Stimulated activated naive B cell treated with anti-CD40 and anti-IgM and Interleukin-4, amounts not matched to agents 10 μg/mL and 1 μg/mL and 100 μg/mL, for 72 hours (primary cell): ENCODE measurements at places on chromosomes 7 and 10.

DNA sequence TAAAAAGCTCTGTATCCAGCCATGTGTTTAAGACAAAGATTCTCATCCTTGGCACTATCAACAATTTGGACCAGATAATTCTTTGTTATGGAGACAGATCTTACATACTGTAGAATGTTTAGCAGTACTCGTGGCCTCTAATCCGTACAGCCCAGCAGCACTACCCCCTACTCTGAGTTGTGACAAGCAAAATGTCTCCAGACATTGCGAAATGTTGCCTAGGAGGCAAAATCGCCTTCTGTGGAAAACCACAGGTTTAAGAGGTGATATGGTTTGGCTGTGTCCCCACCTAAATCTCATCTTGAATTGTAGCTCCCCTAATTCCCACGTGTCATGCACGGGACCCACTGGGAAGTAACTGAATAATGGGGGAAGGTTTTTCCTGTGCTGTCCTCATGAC lies 186.7 kb downstream of the CHCHD3 start:
- no peak for DNase-seq

DNA sequence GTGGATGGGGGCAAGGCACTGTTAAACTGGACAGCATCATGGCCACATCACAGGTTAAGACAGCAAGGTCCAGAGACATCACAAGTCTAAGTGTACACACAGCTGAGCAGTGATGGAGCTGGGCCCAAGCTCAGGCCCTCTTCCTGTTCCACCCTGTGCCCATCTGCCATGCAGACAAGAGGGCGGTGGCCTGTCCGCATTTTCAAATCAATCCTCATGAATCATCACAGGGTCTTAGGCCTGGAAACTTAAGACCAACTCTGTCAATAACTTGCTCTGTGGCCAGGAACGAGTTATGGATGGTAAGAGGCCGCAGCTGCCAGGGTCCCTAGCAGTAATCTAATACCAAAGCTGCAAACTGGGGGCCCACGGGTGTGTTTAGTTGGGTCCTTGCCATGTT lies 3.2 kb downstream of the C10orf105 start:
- DNase-seq, result no peak

DNA sequence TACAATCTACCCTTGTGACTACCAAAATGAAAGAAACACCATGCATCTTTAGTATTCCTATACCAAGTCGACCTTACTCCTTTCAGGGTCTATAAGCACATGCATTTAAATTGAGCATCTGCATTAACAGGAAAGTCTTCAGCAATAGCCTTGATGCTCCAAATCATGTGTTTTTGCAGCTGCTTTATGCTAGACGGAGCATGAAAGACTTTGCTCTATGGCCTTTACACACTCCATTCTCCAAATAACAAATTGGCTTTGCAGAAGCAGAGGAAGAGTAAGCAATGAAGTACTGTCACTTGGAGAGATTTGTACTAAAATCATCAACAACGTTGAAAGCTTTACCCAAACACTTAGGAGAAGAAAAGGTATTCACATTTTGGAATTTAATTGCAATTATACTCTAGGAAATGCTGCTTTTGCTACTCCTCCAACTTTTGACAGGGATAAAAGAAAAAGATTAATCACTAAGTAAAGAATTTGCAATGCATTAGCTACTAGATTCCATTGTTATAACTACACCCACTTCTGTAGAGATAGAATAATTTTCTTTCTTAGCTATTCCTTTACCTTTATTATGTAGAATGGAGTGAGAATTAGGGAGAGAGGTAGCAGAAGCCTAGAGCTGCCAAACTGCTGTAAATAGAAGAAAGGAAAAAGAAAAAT lies 131.8 kb downstream of the SEMA3E start:
- DNase-seq, result no peak

DNA sequence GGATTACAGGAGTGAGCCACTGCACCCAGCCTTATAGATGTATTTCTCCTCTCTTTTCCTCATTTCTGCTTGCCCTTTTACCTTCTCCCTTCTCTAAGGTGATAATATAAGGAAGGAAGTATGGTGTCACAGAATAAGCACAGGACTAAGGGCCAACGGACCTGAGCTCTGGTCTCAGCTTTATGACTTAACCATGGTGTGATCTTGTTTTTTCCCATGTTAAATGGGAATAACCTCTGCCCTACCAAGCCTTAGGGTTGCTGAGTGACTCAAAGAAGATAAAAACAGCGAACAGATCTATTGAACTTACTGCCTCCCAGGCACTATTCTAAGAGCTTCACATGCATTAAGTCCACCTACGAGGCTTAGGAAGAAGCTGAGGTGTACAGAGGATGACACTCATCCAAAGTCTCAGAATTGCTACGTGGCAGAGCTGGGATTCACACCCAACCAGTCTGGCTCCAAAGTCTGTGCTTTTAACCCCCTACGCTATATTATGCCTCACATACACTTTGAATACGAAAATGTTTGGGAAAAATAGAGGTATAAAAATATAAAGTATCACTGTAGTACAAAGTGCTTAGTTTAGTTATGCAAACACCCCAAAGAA lies 5.6 kb downstream of the UROS start:
- DNase-seq, result no peak

- no peak for DNase-seq
Observed at GRCh38 chr7:108659867-108660266, 90.2 kb downstream of the DNAJB9 start.

DNA sequence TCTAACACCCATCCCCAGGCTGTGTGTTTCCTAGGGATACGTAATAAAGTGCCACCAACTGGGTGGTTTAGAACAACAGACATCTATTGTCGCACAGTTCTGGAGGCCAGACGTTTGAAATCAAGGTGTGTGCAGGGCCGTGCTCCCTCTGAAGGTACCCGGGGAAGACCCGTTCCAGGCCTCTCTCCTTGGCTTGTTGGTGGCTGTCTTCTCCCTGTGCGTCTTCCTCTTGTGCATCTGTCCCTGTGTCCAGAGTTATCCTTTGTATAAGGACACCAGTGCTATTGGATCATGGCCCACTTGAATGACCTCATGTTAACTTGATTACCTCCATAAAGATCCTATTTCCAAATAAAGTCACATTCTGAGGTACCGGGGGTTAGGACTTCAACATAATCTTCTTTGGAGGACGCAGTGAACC lies 15.6 kb downstream of the GRK5 start:
- no peak for DNase-seq

DNA sequence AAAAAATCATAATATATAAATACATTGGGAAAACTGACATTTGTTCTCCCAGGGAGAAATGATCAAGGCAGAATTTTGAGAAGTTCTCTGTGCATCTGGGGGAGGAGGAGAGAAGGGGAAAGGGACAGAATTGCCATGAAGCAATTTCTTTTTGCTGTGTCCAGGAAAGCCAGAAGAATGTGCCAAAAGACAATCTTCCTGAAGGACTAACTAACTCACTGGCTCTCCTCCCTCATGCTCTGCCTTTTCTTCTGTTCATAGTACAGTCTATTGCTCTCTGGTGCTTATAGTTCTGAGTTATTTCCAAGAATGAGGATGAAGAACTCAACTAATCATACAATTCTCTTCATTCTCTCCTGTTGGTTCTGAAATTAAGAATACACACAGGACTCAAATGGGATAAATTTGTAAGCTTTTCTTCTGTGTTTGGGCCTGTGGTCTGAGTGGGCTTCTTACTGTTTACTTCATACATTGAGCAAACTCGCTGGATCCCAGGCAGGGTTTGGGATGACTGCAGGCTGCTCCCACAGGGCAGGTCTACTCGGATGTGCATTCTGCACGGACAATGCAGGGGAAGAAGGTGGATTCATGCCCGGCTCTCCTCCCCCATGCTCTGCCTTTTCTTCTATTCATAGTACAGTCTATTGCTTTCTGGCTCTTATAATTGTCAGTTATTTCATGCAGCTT lies 22.2 kb upstream of the FAM171A1 start:
- no peak for DNase-seq

DNA sequence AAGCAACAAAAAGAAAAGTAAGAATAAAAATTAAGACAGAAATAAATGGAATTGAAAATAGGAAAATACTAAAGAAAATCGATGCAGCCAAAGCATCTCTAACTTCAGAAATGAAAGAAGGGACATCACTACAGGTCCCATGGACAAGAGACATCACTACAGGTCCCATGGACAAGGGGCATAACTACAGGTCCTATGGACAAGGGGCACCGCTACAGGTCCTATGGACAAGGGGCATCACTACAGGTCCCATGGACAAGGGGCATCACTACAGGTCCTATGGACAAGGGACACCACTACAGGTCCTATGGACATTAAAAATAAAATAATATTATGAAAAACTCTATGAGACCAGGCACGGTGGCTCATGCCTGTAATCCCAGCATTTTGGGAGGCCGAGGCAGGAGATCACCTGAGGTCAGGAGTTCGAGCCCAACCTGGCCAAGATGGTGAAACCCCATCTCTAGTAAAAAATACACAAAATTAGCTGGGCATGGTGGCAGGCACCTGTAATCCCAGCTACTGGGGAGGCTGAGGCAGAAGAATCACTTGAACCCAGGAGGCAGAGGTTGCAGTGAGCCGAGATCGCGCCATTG lies 101.0 kb upstream of the DNAAF5 start:
- DNase-seq, result no peak

DNA sequence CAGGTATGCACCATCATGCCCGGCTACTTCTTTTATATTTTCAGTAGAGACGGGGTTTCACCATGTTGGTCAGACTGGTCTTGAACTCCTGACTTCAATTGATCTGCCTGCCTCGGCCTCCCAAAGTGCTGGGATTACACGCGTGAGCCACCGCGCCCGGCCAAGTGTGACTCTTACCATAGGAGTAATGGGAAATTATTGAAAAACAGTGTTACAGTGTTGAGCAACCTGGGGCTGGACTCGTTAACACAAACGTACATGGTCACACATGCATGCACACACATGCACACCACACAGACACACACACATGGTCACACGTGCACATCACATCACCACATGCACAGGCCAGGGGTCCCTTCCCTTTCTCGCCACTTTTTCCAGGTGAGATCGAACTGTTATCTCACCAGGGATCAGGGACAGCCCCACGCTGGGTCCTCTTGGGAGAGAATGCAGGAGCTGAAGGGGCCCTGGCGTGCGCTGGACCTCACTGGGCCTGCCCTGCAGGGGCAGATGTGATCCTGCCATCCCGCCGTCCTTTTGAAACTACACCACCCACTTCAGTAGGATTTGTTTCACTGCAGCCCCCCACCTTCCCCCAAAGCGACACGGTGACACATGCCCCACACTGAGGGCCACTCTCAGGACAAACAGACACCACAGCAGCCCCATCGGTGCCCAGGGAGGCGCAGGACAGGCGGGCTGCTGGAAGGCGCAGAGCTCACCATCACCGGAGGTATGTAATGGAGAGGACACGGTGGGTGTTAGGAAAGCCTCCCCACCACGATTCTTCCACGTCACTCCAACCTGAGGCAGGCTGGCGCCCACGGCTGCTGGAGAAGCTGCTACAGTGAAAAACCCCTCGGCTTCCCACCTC lies 10.2 kb downstream of the RADIL start:
- no peak for DNase-seq

DNA sequence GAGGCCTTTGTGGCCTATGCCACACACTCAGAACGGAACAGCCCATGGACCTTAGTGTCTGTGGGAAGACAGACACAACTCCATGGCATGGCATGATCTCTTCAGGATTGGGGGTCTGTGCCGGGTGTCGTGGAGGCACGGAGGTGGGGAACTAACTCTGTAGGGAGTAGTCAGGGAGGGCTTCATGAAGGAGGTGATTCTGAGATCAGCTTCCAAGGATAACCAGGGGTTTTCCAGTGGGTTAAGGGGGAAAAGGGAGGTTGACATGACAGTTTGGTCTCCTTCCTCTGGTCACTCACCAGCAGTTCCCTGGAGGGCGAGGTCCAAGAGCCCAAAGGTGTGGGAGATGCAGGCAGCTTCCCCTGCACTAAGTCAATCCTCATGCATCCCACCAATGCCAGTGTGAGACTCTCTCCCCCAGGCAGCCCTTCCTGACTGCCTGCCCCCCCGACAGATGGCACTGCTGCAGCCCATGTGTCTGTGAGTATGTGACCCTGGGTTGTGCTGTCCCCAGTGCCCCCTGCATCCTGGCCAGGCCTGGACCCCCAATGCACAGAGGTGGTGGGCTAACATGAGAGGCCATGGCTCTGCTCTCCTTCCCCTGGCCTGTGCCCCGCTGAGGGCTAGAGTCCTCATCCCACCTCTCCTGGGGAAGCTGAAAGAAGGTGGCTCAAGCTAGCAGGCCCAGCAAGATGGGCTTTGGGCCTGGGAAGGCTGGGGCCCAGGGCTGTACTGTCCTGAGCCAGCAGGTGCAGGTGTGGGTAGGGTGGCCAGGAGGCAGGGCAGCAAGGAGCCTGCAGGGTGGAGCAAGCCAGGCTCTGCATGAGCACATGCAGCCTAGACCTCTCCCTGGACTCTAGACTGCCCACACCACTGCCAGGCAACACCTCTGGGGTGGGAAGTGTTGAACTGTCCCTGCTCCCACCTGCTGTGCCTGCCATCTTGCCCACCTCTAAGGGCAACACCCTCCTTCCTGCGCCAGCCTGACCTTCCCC lies 39.7 kb downstream of the RASGEF1A start:
- DNase-seq, result no peak

- DNase-seq, result no peak
Observed at GRCh38 chr10:13775786-13776775, 189.3 kb downstream of the PRPF18 start.

- no peak for DNase-seq
Observed at GRCh38 chr7:75992083-75992755, 2.2 kb downstream of the TMEM120A start.

- no peak for DNase-seq
Observed at GRCh38 chr10:49625411-49625810, 11.6 kb downstream of the CHAT start.

DNA sequence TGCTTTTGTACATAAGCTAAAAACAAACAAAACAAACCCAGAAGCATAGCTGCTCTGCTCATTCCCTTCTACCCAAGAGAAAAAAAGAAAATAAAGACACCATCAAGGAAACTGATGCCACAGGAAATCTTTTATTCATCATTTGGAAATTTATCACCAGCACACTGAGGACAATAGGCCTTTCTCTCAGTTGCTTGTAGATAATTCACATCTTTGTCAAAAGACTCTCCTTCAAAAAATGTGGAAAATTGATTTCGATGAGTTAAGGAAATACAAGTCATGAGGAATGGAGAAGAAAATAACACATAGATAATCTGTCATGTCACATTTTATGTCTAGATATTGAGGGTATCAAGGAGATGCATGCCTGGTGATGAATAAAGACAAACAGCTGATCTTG lies 53.5 kb downstream of the ZNF37A start:
- DNase-seq, result no peak

DNA sequence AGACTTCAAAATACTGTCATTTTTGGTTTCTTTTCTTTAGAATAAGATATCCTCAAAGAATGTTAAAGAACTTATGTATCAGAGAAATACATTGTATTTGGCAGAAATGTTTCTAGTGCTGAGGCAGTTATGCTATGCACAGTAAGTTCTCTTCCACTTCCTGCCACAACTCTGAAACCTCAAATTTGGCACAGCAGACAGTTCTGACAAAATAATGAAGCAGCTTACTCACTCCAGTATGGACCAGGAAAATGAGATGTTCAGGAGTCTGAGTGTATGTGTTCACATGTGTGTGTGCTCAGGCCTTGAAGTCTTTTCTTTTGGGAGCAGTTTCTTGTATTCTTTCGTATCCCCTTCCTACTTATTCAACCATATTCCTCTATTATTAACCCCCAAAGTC lies 197.0 kb upstream of the AGK start:
- DNase-seq, result no peak

GRCh38 chr7:106203473-106203872 lies 81.3 kb downstream of the NAMPT start:
- DNase-seq, result no peak
